ENCODE measurements at places on chromosomes 3 and 15. TPM values are rescaled to one million over a fixed set of nuclear protein-coding genes. Genes with fewer than 3 reads are reported as not detected.

CACNA2D2 gene
- total RNA-seq: 2.5 TPM

CIB2 gene
- total RNA-seq: 13.0 TPM

TMC3 gene
- total RNA-seq: 2.7 TPM

CCRL2 gene
- not detected for total RNA-seq

DAZL gene
- not detected for total RNA-seq

DUOX1 gene
- 98.7 TPM for total RNA-seq

TGM5 gene
- 8.3 TPM for total RNA-seq

Measured in vagina (tissue), 2 donors.